ENCODE measurements at places on chromosomes 1 and 21. TPM values are rescaled to one million over a fixed set of nuclear protein-coding genes. Genes with fewer than 3 reads are reported as not detected.

LRRC71 gene
- 0.83 TPM for polyA plus RNA-seq

- DNase-seq = no peak
These were observed 7.7 kb downstream of the CNIH3 start for GRCh38 chr1:224623743-224624333.

GRCh38 chr1:5906116-5906515, 86.1 kb downstream of the NPHP4 start:
- DNase-seq = no peak

DNA sequence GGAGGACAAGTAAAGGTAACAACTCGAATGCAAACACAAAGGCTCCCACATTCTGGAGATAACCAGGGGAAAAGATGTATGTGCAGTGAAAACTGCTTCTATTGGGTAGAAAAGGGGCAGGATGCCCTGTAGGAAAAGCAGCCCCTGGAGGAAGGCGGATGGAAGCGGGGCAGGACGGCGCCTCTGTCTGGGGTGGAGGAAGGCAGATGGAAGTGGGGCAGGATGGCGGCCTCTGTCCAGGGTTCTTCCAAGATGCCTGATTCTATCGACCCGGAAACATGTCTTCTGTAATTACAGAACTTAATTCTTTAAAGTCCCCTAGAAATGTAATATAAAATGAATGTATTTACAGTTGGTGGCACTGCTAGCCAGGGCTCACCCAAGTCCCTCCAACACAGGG, 24.0 kb upstream of the LRRC47 start:
- no peak for DNase-seq

DNA sequence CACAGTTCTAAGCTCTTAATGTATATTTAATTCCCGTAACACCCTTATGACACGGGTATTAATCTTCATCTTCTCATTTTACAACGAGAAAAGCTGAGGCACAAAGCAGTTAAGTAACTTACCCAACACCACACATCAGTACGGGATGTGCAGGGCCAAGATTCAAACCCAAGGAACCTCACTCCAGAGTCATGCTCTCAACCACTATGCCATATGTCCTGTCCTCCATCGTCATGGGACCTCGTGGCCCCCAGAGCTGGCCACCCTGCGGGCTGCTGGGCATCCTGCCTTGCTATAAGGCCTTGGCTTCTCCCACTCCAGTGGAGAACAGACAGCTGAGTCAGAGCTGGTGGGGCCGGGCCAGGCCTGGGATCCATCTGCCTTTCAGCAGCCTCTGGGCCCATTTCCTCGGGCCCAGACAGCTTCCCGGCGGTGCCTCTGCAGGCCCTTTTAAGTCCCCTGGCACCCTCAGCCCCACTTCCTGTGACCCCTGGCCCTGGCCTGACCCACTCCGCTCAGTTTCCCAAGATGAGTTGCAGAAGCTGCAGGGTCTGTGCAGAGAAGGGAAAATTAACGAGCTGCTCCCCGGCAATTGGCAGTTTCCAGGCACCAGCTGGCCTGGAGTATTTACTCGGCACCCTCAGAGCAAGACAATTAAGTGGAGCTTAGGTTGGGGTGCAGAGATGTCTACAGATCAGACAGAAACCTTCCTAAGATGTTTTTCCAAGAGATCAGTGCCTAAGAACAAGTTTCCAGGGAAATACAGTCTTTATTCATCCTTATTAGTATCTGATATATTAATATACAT, 98.2 kb downstream of the EPHB2 start:
- DNase-seq = no peak

GRCh38 chr1:28602536-28603439, 10.7 kb downstream of the RAB42 start:
- DNase-seq = peak; percentile 79

DNA sequence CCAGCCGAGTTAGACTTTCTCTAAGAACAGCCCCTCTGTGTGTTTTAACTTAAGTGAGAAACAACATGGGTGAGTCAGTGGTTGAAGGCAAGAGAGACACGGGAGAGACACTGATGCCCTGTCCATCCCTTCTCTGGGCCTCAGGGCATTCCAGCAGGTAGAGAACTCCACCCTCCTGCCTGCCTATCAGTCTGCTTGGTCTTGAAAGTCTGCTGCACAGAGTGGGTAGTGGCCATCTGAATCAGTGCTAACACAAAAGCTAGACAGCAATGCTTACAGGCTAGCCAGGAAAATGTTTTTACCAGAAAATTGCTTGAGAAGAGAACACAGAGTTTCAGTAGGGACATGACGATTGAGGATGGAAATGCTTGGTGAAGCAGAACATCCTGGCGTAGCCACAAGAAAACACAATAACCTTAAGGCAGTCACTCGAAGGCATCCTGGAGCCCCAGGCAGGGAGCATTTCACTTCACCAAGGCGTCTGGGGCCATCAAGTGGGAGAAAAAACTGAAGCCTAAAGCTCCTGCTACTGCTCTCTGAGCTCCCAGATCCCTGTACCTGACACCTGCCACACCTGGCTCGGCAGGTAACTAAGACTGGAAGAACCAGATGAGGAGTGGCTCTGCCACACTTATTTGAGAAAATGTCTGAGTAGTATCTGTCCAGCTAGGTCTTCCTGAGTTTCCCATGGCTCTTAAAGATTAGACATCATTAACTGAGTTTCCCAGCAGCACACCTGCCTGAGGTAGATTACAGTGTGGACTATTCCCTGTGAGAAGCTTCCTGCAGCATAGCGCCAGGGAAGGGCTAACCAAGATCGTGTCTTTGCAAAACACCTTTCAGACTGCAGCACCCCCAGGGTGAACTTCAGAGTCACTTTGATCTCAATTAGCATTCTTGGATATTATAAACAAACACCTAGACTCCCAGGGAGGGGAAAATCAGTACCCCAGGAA, 18.1 kb upstream of the LBR start:
- DNase-seq = no peak

DNA sequence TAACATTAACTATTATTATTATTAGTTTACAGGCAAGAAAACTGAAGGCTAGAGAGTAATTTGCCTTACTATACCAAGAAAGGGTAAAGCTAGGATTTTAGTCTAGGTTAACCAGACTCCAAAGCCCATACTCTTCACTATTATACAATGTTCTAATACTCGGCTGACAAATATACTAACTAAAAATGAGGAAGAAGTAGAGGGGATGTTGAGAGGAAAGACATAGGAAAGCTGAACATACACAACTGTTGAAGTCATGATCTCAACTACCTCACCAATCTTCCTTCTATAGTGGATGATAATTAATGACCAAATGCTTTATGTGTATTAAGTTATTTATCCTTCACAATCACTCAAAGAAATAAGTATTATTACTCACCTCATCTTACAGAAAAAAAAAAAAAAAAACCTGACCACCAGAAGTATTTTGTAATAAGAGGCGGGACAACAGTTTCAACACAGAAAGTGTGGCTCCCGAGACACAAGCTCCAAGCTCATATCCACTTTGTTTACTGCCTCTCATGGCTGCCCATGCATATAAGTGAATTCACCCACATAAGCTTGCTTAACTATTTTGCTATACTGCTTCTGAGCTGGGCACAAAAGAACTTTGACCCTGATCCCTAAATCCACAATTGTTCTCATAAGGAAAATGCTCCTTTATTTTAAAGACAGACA, 78.0 kb downstream of the USP1 start:
- peak; percentile 21 for DNase-seq

LCE1A gene
- not detected for polyA plus RNA-seq

- no peak for DNase-seq
These were observed 79.9 kb downstream of the OLFML2B start for GRCh38 chr1:161943737-161944136.

DNA sequence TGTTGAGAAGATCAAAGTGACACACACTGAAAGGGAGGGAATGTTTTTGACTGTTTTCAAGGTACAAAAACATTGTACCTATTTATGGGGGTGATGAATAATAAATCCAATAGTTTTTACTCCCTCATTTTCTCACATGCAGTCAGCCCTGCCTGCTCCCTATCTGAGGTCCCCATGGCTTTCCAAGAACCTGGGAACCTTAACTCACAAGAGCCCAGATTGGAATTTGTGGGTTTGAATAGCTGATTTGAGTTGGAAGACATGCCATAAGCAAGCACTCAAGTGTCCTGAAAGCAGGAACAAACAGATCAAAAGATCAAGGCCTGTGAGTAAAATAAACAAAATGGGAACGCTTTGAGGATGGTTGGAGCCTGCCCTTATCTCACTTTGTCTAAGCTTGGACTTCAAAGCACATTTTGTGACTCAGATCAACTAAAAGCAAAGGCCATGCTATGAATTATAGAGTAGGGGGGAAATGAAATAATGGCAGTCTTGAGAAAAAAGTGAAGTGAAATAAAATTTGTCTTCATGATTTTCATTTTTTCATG, 136.6 kb downstream of the LYPLAL1 start:
- no peak for DNase-seq

- no peak for DNase-seq
These were observed 1.2 kb downstream of the TRIT1 start for GRCh38 chr1:39882152-39882551.

DNA sequence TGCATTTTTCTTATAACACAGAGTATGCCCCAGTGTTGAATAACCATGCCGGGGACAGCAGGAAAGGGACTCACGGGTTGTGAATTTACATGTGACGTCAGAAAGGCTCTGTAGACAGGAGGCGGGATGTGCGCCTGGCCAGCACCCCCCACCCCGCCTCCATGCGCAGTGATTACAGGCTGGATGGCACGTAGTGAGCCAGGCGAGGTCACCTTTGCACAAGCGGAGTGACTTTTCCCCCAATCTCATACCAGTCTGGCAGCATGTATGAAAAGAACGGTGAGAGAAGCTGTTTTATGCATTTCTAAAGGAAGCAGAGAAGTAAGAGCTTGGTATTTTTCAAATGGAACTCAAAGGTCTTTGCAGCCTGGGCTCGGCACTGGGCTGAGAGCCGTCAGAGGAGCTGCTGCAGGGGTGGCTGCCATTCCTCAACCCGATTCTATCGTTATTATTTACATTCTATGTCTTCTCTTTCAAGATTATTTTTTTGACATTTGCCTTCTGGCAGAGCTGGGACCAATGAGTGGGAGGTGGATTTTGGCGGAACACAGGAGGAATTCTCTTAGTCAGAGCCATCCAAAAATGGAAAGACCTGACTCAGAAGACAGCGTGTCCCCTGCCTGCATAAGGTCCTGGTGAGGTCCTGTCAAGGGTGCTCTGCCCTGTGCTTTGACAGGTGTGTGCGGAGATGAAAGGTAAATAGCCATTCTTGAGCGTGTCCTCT, 115.6 kb upstream of the SLC45A1 start:
- peak; percentile 45 for DNase-seq

CYP4Z1 gene
- polyA plus RNA-seq = 0.52 TPM

DNA sequence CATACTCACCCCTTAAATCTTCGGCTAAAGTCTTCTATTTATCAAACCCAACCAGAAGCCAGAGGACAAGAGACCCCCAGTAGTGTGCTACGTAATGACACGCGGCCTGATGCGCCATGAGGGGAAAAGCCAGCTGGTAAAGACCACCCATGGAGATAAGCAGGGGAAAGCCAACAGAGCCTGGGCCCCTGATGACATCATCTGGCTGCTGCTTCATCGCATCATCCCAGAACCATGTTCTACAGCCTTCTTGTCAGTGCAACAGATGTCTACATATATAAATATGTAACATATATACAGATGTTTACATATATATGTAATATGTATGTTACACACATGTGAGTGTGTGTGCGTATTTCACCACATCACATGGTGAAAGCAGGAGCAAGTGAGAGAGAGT, 81.7 kb upstream of the VANGL1 start:
- DNase-seq = no peak

Measured in left kidney (tissue), 8 donors.